ENCODE measurements at places on chromosomes 11 and 22.
A peak's percentile ranks its signal among the peaks of the same experiment; 100 is the strongest.

- DNase-seq = no peak
Observed at GRCh38 chr11:133409799-133410198, 122.5 kb downstream of the OPCML start.

GRCh38 chr11:121762820-121763219, 310.1 kb upstream of the SORL1-AS1 start:
- DNase-seq = no peak

DNA sequence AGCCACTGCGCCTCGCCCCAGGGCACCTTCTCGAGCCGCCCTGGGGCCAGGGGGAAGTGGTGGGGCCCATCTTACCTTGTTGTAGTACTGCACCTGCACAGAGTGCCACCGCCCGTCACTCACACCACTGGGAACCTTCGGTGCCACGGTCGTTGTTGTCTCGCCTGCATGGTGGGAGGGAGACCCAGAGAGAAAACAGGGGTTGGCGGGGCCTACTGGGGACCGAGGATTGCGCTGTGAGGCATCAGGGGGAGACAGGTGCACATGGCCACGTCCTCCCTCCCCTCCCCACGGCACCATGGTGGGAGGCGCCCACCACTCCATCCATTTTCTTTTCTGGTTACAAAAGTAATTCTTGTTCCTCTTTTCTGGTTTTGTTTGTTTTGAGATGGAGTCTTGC, 97.8 kb downstream of the TRMU start:
- DNase-seq = no peak

DNA sequence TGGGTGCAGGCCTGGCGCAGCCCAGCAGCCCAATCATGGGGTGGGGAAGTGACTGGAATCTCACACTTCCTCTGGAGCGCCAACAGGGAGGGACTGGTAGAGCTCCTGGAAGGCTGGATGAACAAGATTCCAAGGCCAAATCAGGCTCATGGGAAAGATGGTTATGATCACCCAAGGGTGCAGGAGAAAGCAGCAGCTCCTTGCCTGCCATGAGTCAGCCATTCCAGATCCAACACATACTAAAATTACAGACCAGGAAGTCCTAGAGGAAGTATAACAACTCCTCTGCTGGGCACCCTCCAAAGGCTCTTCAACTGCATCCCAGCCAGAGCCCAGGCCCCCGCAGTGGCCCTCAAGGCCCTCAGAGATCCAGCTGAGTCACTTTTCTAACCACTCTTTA, 427.3 kb downstream of the TENM4 start:
- DNase-seq = peak; percentile 1

DNA sequence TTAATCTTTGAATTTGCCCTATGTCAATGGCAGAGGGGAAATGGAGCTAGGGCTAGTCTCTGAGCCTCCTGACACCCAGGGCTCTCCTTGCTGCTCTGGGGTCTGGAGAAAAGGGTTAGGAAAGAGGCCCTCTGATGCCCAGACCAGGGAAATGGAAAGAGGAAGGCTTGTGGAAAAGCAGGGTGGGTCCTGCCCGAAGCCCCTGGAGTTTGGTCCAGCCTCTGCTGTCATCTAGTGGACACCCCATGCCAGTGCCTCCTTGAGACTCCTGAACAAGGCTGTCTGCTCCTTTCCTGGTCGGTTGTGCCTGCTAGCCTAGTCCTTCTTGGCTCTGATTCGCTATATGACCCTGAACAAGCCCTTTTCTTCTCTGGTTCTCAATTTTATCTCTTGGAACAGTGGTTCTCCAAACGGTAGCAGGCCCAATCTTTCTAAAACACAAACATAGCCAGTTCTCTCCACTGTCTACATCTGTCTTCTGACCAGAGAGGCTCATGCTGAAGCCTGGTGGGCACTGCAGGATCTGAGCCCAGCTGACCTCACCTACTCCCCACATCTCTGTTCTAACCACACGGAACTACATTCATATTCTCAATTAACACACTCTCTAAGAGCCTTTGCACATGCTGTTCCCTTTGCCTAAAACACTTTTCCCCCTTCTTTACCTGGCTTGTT, 8.8 kb upstream of the PLA2G3 start:
- DNase-seq = peak; percentile 56

DNA sequence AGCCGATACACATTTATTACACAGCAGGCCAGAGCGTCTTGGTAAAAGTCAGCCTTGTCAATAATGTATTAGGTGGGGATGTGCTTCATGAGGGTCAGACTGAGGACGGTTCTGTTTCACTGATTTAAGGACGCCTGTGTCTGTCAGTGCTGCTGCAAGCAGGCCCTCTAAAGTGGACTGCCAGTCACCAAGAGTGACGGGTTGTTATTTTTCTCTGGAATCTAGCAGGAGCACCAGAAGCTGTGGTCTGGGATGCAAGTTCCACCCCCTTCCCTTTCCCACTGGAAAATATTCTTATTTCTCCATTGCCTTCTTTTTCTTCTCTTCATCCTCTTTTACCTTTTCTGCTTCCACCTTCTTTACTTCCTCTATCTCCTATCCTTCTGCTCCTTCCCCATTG, 191.2 kb upstream of the NCAM1 start:
- DNase-seq = no peak

DNA sequence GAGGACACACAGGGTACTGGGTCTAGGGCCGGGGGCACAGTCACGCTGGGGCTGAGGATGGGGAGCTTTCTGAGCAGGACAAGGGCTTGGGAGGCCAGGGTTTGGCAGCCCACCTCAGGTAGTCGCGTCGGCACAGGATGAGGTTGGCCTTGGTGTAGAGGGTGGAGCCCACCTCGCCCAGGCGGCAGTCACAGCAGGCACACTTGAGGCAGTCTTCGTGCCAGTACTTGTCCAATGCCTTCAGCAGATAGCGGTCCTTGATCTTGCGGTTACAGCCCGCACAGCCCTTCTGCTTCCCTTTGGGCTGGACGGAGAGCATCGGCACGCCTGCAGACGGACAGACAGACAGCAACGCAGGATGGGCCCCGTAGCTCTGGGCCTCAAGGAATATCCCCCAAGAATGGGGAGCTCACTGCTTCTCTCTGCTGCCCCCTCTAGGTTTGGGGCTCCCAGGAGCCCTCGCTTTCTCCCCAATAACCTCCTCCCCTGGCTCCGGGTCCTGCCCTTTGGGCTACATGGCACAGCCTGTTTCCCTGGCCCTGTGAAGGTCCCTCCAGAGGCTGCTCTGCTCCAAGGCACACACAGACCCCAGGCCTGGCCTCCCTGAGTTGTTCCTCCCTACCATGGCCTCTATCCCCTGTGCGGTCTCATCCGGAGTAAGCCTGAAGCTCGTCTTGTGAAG, 33.4 kb downstream of the LMO1 start:
- DNase-seq = no peak

DNA sequence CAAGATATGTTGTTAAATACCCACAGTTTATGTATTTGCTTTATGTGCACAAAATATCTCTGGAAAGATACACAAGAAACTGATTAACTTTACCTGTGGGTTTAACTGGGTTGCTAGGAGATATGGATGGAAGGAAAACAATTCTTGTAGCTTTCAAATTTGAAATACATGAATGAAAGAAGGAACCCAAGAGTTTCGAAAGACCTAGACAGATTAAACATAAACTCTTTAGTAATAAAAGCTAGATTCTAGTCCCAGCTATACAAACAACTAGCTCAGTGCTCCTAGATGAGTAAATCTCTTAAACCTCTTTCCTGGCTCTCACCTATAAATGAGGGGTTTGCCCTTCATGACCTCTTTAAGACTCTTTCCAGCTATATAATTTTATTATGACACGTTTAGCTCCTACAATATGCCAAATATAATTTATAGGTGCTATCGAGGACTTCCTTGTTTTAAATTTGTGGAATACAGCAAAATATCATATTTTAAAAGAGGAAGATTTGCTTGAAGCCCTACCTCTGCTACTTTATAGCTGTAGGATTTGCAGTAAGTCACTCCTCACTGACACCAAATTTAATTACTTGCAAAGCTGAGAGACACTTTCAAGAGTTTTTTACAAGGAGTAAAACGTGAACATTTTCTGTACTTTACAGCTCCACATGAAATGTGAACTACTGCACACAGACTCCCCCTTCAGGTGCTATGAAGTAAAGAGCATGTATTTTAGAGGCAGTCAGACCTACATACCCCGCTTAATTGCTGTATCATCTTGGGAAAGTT, 50.7 kb downstream of the RRAS2 start:
- DNase-seq = peak; percentile 58

DNA sequence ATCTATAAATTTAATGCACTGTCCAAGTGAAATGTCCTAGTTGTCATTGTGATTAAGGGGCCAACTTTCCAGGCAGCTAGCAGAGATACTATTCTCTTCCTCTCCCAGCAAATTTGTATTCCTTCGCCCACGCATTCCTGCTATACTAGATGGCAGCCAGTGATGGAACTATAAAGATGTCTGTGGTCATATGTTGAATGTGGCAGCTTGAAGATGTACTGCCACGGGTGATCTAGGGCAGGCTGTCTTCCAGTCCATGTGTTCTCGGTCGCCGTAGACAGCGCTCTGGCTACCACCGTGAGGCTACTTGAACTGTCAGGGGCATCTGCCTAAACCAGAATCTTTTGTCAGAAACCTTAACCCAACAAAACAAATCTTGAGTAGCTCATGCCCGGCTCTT, 8.3 kb upstream of the SIDT2 start:
- DNase-seq = no peak
